AML-193 (cell line): ENCODE measurements at places on chromosomes 4 and X.

- no peak for DNase-seq
These were observed 580 bp upstream of the MMGT1 start for GRCh38 chrX:135974279-135974856.

DNA sequence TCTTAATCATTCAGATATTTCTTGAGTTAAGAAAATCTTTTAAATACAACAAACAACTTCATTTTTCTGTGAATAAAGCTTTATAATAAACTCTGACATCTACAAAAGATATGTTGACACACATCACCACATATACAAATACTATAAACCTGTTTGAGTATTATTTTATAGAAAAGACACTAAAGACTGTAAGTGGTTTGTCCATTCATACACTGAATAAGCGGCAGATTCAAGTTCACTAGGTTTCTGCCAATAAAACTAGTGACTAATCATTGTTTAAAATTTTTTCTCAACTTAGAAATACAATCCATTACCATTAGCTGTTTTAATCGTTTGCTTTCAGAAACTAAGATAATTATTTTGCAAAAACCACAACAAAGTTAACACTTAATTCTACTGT lies 1900.0 kb downstream of the C4orf33 start:
- DNase-seq = no peak

GRCh38 chr4:133498149-133498548 lies 349.1 kb downstream of the PCDH10 start:
- DNase-seq = no peak

GRCh38 chr4:159049780-159050375 lies 53.0 kb upstream of the RAPGEF2 start:
- no peak for DNase-seq

- no peak for DNase-seq
These were observed 108.0 kb upstream of the PBDC1 start for GRCh38 chrX:76064825-76065224.

- DNase-seq = no peak
These were observed 32.4 kb downstream of the CASP3 start for GRCh38 chr4:184616633-184617551.

DNA sequence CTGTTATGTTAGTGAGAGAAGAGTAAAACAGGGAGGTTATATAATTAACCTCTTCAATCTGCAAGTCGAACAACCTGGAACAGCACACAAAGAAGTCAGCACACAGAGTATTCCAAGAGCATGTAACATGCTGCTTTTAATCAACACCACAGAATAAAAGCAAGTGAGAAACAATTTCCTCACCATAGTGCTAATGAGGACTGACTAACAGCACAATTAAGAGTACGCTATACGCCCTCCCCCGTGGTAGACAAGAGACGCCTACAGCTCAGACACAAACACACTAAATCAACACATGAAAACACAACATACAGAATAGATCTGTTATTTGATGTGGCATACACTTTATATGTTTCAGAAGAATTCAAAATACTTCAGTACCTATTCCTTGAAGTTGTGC lies 103.0 kb downstream of the PPP3CA start:
- no peak for DNase-seq
